Activated CD8-positive, alpha-beta T cell treated with anti-CD3 and anti-CD28 coated beads, Interleukin-2, amount 10 ng/mL, durations not matched to agents 7 days and 5 days (primary cell): ENCODE measurements at places on chromosomes 1 and 21. TPM values are rescaled to one million over a fixed set of nuclear protein-coding genes. Genes with fewer than 3 reads are reported as not detected.

DNA sequence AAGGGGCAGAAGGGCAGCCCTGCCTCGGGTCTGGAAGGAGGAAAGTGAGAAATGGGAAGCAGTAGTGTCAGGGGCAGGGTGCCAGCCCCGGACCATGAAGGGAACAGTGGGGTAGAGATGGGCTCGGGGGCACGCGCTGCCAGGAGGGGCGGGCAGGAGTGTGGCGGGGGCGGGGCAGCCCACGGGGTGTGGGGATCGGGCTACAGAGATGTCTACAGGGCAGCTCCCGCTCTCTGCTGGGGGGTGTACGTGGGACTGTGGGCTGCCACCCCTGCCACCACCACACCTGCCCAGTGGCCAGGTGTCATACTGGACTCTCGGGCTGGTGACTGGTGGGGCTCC lies 7.4 kb downstream of the ARHGEF16 start:
- no peak for DNase-seq

DNA sequence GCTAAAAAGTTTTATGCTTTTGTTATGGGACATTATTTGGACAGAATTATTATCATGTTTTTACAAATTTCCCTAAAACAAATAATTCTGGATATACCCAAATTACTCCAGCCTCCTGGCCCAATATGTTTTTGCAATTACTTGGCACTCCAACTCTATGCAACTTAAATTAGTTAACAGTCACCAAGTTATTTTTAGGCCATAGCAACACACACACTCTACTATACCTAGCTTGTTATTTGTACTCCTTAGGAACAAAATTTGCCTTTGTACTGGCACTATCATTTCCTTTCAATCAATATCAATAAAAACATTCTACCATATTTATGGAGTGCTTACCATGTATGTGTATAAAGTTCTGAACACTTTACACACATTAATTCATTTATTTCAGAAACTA lies 7.7 kb downstream of the DUSP10 start:
- DNase-seq, result no peak

- no peak for DNase-seq
These were observed 68.8 kb upstream of the COL6A1 start for GRCh38 chr21:45912611-45913417.

DNA sequence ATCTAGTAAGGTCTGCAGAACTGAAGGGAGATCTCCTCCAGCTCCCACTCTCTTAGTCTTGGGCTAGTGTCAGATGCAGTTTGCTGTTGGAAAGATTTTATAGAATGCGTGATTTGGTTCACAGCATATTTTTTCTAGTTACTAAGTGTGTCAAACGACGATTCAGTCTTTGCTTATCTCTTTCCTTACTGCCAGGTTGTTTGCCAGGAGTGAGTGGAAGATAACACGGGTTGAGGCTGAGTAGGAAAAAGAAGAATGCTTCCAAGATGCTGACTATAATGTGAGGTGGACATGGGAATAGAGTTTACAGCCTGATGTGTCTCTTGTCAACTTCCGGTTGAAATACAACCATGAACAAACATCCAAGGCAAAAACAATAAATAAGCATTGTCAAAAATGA lies 141.4 kb downstream of the GDAP2 start:
- DNase-seq, result no peak

Gene CLCNKA
- not detected for total RNA-seq
